ENCODE measurements at places on chromosomes 5 and 9. TPM values are rescaled to one million over a fixed set of nuclear protein-coding genes. Genes with fewer than 3 reads are reported as not detected.

Gene ARSI
- total RNA-seq: 12.1 TPM

Gene HEMGN
- total RNA-seq: not detected

Gene DPM2
- 9.6 TPM for total RNA-seq

Gene GPX3
- 18.4 TPM for total RNA-seq

Gene PNPLA7
- 2.0 TPM for total RNA-seq

Gene LRRC19
- not detected for total RNA-seq

Gene PIP5KL1
- total RNA-seq: 3.3 TPM

Gene GRIN1
- total RNA-seq: 0.15 TPM

Gene NR5A1
- not detected for total RNA-seq

Gene TEX48
- not detected for total RNA-seq

Gene KIF27
- total RNA-seq: 3.8 TPM

Gene ORM2
- total RNA-seq: not detected

Gene PCDHB14
- 1.2 TPM for total RNA-seq

Gene TNFSF15
- total RNA-seq: 0.44 TPM

Gene TAL2
- total RNA-seq: 0.29 TPM

Gene C5orf52
- not detected for total RNA-seq

Gene SPINK7
- not detected for total RNA-seq

Gene PLAC8L1
- not detected for total RNA-seq

Gene CAMK2A
- 3.8 TPM for total RNA-seq

Gene ARID3C
- not detected for total RNA-seq

Gene HAVCR1
- 0.17 TPM for total RNA-seq

Gene TMEM245
- total RNA-seq: 52.8 TPM

Gene IDNK
- 12.4 TPM for total RNA-seq

Gene MUSK
- total RNA-seq: 1.7 TPM

Gene GPR151
- total RNA-seq: not detected

Gene TTC16
- 0.15 TPM for total RNA-seq

Gene FABP6
- total RNA-seq: not detected

Gene PLCXD3
- total RNA-seq: under 0.01 TPM

Gene CYSRT1
- 0.44 TPM for total RNA-seq

Gene SNCAIP
- total RNA-seq: 0.66 TPM

Gene INSL4
- total RNA-seq: not detected

Gene FSTL4
- 0.17 TPM for total RNA-seq

Gene RNF183
- total RNA-seq: not detected

Gene RFESD
- 3.1 TPM for total RNA-seq
